ENCODE measurements at places on chromosomes 7 and 10.

DNA sequence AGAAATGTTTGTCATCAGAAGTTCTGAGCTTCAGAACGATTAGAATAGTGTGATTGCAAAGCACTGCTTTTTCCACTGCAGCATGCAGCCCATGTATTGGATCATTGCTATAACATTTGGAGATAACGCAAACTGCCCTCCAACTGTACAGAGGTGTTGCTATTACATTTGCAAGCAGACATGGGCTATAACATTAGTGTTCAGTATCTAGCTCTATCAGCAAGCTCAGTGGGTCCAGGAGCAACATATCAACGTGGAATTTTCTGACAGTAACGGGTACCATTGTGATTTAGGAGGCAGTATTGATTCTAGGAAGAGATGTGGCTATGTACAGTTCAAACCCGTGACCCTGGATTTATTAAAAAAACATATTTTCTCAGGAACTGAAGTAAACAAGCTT lies 75.8 kb downstream of the AGMO start:
- DNase-seq = no peak

DNA sequence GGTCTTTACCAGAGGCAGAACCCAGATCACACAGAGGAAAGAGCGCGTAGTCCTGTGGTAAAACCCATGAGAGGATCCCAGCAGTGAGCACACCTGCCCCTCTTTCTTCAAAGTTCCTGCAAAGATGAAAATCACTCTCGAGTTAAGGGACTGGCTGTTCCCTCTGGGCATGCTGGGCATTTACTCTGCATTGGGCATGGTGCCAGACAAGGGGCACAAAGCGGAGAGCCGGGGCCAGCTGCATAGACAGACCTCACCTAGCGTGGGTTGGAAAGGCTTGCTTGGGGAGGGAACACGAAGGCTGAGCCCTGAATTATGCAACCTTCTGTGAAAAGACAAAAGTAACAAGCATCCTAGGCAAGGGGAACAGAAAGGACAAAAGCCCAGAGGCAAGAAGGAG lies 120.0 kb upstream of the TCERG1L start:
- no peak for DNase-seq

- DNase-seq = no peak
Observed at GRCh38 chr10:44394696-44395381, 9.9 kb upstream of the CXCL12 start.

DNA sequence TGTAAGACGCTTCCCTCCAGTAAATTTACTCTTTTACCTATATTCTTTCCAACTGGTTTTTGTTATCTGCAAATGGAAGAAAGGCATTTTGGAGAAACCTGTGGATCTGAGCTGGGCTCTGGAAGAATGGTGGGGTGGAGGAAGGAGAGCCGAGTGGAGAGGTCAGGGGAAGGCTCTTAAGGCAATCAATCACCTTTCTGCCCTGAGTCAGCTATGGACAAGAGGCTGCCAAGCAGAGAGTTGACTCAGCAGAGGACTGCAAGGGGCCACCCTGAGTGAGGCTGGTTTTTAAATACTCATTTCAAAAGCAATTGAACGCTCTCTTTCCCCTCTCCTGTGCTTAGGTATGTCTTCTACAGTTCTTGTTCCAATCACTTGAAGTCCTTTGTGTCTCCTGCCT lies 81.8 kb downstream of the SPAG6 start:
- DNase-seq = no peak

- no peak for DNase-seq
Observed at GRCh38 chr10:12417331-12417730, 68.0 kb downstream of the CAMK1D start.

DNA sequence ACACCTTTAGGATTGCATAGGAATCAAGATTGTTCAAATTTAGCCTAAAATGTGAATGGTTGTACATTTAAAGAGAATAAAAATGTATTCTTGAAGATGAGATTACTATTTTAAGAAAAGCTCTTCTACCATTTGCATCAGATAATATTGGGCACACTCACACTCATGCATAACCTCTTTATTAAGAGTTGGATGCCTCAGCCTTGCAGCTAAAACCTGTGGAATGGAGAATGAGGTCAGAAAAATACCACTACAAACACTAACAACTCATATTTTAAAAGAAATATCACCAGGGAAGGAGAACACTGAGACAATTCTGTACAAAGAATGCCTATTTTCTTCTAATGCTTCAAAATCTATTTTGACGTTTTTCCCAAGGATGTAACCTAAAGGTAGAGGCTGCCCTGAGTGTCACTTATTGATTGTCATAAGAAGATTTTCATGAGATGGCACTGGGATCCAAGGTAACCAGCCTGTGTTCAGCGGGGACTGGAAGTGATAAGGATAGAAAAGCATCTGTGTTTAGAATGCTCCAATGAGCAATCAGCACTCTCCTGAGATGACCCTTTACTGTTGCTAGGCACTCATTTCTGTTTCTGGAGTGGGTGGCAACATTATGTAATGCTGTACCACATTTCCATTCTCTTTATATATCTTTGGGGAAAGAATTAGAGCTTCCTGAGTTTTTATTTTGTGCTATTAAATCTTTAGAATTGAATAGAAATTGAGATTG lies 26.6 kb downstream of the REEP3 start:
- no peak for DNase-seq

DNA sequence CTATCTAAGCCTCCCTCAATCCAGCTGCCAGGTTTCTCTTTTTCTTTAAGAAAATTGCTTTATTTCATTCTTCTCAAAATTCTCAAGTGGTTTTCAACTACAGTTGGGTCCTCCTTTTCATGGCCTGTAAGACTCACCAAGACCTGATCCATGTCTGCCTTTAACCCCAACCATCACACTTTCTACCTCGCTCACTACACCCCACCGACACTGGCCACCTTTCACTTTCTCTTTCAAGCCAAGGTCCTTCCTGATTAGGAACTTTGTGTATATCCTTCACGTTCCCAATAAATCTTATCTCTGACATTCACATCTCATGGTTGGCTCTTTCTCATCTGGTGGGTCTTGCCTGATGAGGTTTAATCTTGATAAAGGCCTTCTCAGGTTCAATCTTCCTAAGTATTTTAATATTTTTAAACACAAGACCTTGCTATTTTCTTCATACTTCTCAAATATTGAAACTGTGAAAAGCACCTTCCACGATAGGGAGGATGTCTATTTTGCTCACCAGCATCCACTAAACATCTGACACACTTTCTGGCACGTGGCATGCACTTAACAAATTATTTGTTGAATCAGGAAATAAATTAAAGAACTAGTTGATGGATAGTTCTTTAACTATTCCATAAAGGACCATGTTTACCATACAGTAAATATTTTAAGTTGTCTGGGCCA lies 624.8 kb downstream of the GRID1 start:
- no peak for DNase-seq

DNA sequence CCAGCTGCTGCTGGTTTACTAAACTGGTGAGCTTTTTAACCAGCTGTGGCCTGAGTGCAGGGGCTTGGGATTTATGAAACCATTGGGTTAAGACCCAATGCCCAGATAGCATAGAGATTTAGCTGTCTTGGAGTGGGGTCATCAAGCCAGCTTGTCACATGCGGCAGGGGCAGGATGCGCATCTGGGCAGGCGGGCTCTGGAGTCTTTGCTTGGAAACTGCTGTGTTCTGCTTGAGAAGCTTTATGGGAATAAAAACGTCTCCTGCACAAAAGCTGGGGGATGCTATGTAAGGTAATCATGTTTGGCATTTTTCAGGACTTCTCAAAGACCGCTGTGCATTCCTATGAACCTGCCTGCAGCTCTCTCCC lies 136.3 kb downstream of the MAPK8 start:
- DNase-seq = no peak

- DNase-seq = peak; percentile 94
Observed at GRCh38 chr10:28676968-28677887, at the start of gene BAMBI. Gene BAMBI (plus strand): TSS chr10:28677521. CDS start chr10:28677898, 377 bp downstream.

DNA sequence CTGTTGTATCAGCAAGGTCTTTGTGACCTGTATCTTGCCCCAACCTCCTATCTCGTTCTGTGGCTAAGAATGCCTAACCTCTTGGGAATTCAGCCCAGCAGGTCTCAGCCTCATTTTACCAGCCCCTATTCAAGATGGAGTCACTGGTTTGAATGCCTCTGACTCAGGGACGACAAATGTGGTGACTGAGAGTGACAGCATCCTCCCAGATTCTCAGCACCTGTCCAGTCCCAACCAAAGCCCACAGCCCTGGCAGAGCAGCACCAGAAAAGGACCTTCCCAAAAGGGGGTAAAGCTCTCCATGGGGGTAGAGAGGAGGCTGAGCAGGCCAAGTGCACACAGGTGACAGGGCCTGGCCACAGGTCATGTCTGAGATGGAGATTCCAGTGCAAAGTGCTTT lies 35.4 kb upstream of the GPAM start:
- DNase-seq = no peak

- no peak for DNase-seq
Observed at GRCh38 chr10:118339111-118339510, 3.0 kb downstream of the FAM204A start.

DNA sequence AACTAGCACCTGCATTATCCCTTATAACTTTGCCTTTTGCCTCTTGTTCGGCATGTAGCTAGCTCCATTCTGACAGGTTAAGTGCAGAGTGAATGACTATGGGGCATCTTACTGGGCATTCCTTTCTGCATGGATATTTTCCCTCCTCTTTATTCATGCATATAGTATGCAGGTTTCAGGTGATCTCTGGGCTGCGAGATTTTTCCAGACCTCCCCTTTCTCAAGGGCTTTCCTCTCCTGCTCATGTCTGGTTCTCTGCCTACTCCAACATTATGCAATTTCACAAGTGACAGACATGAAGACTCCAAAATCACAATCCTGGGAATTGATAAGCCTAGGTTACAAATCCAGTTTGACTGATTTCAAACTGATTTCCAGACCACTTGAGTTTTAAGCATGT lies 503.8 kb downstream of the NXPH1 start:
- no peak for DNase-seq

DNA sequence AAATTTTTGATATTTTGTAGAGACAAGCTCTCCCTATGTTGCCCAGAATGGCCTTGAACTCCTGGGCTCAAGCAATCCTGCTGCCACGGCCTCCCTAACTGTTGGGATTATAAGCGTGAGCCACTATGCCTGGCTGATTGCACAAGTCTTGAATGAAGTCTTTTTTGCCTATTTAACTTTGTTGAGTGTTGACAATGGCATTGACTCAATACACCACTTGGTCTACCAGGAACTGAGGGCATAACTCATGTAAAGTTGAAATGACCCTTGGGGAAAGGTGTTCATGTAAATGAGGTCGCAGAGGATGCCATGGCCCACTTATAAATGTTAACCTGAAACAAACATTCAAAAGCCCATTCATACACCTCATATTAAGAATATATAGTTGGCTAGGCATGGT lies 7.4 kb upstream of the UCMA start:
- DNase-seq = no peak

GRCh38 chr10:22606164-22606614 lies 108.2 kb downstream of the PIP4K2A start:
- DNase-seq = peak; percentile 34

- DNase-seq = no peak
Observed at GRCh38 chr10:94036766-94037033, 43.0 kb downstream of the PLCE1 start.

DNA sequence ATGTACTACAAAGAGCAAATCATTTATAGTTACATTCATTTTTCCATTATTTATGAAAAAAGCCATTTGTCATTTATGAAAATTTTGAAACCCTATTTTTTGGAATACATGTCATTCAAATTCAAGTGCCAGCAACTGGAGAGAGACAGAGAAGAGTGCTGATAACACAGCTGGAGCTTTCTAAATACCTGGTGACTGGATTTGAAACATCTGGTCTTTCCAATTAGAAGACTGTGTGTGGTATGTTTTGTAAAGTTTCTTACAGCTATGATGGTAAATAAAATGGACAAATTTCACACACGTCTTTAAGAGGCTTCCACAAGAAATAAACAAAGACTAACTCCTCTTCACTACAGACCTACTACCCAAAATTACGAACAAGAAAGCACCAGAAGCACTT lies 56.8 kb downstream of the CHCHD3 start:
- DNase-seq = no peak

DNA sequence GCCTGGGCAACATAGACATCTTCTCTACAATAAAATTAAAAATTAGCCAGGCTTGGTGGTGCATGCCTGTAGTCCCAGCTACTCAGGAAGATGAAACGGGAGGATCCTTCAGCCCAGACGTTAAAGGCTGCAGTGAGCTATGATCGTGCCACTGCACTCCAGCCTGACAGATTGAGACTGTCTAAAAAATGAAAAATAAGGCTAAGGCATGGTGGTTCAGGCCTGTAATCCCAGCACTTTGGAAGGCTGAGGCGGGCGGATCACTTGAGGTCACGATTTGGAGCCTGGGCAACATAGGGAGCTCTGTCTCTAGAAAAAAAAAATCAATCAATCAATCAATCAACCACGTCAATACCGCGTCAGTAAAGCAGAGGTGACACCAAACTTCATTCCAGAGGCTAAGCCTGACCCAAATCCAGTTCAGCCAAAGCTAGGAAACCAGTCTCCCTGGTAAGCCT lies 31.1 kb downstream of the MRPS24 start:
- DNase-seq = no peak

GRCh38 chr10:43160046-43160920 lies 22.0 kb downstream of the CSGALNACT2 start:
- DNase-seq = peak; percentile 57

DNA sequence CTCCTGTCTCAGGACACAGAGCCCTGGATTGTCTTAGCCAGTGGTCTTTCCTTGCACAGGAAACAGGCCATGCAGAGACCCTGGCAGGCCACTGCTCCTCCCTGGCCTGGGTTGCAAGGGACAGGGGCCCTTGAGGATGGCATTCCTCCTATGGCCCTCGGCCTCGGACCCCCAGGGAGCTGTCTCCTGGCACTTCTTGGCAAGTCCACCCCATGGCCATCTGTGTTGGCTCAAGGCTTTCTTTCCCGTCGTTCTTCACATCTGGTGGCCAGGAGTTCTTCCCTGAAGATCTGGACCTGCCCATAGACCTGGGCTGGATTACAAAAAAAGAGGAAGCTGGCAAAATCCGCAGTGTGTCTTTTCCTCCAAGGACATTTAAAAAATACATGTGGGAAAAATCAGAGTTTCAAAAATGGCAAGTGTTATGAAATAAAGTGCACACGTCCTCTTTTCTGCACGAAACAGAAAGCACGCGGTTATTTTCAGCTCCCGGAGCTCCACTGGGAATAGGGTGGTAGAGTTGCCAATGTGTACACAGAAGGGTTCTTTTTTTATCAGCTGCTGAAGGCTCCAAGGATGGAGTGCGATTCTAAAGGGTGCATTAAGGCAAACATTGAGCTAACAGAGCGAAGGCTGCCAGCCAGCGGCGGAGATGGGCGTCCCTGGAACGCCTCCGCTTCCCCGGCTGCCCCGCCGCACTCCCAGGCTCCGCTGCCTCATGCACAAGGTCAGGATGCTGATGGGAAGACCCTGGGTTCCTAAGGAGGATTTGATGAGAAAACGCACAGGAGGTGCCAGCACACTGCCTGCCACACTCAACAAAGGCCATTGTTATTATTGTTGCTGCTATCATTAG lies 62.8 kb upstream of the FAM20C start:
- DNase-seq = no peak

- DNase-seq = no peak
Observed at GRCh38 chr7:11343818-11344413, 370.2 kb downstream of the PHF14 start.

Data from stimulated activated CD4-positive, alpha-beta T cell treated with anti-CD3 and anti-CD28 coated beads, Interleukin-15, amount 100 ng/mL, for 24 hours (primary cell).